ENCODE measurements at places on chromosomes 5 and 9.

GRCh38 chr9:37531699-37532098, 44.5 kb downstream of the FBXO10 start:
- DNase-seq = no peak

GRCh38 chr5:124655251-124655917, 91.1 kb downstream of the ZNF608 start:
- DNase-seq = peak; percentile 47

- DNase-seq = no peak
Measured at GRCh38 chr9:97536480-97536879, 35.0 kb downstream of the TMOD1 start.

- DNase-seq = peak; percentile 47
Measured at GRCh38 chr5:143145243-143146160, 258.0 kb downstream of the NR3C1 start.

- no peak for DNase-seq
Measured at GRCh38 chr9:5288591-5288990, 15.9 kb downstream of the RLN2 start.

- peak; percentile 48 for DNase-seq
Measured at GRCh38 chr9:128078504-128079434, 10.7 kb downstream of the SLC25A25 start.

All from GM23248 (cell line).